ENCODE measurements at places on chromosomes 7 and 10.
A peak's percentile ranks its signal among the peaks of the same experiment; 100 is the strongest.

DNA sequence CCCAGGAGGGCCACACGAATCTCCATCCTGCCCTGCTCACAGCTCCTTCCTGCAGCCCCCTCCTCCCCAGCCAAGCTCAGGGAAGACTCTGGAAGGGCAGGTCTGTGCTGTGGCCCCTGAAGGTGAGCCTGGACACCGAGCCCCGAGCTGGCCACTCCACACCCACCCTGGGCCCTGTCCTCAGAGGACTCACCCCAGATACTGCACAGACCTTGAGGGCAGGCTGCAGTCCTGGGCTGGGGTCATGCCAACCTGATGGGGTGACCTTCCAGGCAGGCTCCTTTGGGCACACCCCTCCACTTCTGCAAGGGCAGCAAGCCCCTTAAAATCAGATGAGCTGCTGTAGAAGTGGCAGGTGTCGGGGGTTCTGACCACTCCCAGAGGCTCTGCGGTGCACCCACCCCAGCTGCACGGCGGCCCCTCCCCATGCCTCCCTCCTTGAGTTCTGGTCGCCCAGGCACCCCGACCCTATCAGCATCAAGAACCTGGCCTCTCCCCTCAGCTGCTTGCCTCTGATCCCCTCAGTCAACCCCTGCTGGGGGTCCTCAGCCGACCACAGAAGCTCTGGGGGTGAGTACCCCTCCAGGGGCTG is 24.3 kb downstream of the YKT6 start:
- DNase-seq = no peak

DNA sequence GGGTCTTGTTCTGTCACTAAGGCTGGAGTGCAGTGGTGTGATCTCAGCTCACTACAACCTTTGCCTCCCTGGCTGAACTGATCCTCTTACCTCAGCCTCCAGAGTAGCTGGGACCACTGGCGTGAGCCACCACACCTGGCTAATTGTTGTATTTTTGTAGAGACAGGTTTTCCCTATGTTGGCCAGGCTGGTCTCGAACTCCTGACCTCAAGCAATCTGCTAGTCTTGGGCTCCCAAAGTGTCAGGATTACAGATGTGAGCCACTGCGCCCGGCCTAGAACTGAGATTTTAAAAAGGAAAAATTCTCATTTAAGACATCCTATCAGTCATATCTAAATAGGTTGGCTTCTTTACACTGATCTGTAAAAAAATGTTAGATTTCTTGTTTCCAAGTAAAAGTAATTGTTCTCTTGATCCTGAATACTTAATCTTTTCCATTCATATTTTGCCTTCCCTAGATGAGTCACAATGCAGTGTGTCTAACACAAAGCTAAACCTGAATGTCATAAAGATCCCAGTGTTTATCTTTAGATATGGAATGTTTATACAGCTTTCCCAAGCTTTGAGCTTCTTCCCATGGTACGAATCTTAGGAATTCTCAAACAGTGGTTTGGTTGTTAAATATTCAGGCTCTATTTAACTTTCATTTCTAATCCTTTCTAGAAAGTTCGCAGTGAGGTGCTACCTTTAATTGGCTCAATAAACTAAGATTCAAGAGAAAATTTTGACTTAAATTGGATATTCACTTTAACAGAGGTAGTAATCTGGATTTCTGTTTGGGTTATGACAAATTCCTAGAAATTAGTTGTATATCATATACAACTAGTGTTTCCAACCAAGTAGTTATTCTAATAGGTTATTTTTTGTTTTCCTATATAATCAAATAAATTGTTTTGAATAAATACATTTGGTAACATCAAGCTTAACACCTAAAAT is 12.1 kb upstream of the LAMB1 start:
- DNase-seq = no peak

GRCh38 chr10:5079836-5080235 is 14.4 kb upstream of the AKR1C3 start:
- DNase-seq = no peak

DNA sequence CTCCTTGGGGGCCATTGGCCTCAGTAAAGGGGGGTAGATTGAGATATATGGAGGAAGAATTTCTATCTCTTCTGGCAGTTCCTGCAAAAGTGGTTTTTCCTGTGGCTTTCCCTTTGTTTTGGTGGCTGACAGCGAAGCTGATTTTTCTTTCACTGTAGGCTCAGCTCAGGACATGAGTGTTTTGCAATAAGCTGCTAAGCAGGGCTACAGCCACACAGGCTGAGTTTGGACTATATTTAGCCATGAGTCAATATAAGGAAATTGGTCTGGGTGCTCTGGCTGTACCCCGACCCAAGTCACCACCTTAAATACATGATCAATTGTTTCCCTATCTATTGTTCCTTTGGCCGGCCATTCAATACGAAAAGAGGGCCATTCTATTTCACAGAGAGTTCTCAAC is 212.7 kb upstream of the KCND2 start:
- DNase-seq = no peak

- DNase-seq = no peak
These were observed 13.0 kb downstream of the AQP1 start for GRCh38 chr7:30924624-30925023.

GRCh38 chr10:48287417-48288391 is 13.2 kb upstream of the FRMPD2 start:
- DNase-seq = peak; percentile 40

- DNase-seq = no peak
These were observed 98.1 kb downstream of the ADD3 start for GRCh38 chr10:110105873-110106272.

- DNase-seq = no peak
These were observed 1.6 kb downstream of the BAMBI start for GRCh38 chr10:28678687-28679457.

- no peak for DNase-seq
These were observed 415.3 kb upstream of the NRP1 start for GRCh38 chr10:33749790-33750189.

- DNase-seq = no peak
These were observed 29.5 kb upstream of the VDAC2 start for GRCh38 chr10:75181073-75181472.

- DNase-seq = no peak
These were observed 580 bp downstream of the EEPD1 start for GRCh38 chr7:36153571-36154097.

DNA sequence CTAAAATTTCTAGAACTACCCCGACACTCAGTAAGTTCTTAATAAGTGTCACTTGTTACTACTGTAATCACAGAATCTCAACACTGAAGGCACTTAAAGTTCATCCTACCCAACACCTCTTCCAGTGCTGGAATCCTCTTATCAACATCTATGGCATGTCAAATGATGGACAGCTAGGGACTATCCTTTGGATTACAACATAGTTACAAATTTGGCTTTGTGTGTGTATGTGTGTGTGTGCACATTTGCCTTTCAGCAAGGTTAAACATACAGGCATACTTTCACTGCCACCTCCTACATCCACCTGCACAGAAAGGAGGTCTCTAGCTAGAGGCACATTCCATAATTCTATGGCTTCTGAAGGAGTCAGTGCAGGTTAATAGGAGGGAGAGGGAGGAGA is 25.8 kb downstream of the PTTG1IP2 start:
- no peak for DNase-seq

DNA sequence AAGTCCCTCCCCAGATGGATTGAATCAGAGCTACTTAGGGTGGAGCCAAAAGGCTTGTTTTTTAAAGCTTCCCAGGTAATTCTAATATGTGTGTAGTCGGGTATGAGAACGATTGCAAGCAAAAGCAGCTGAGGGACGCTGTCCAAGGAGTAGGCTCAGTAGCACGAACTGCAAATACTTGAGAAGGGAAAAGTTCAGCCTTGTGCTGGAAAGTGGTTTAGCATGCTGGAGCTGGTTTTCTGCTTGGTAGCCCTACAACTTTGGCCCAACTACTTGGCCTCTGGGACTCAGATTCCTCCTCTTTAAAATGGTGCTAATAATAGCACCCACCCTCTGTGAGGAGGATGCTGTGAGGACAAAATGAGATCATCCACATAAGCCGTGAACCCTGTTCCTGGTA is 76.2 kb downstream of the AHR start:
- DNase-seq = no peak

GRCh38 chr10:22340329-22341189 is 4.7 kb upstream of the SPAG6 start:
- no peak for DNase-seq

GRCh38 chr7:101764221-101764620 is 53.2 kb upstream of the CUX1 start:
- DNase-seq = no peak

GRCh38 chr10:5373307-5373706 is 8.5 kb downstream of the UCN3 start:
- no peak for DNase-seq

GRCh38 chr10:28391283-28391682 is 88.4 kb upstream of the MPP7 start:
- DNase-seq = no peak

DNA sequence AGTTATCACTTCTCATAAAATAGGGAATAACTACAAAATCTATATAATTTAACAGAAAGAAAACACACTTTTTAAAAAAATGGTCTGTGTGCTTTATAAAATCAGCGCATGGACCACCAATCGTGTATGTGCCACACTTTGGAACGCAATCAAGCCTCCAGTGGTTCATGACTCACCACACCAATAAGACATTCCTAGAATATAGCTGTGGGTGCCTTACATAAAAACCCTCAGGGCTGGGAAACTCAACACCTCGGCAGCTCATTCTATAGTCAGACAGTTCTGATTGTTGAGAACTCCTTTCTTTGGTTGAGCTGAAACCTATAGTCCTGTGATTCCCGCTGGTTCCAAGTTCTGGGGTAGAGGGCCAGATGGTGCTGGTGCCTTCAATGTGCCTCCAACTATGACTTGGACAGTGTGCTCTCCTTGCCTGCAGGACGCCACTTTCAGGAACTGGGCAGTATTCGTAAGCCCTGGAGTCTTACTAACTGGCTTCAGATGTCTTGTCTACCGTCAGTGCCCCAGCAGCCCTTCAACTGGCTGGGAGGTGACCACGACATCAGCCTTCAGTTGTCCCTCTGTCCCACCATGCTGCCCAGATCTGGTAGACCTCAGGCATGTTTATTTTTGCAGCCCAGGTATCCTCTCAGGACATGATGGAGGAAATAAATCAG is 135.7 kb upstream of the GDF10 start:
- no peak for DNase-seq
